Testis (tissue), 5 donors: ENCODE measurements at places on chromosomes 13 and 19. TPM values are rescaled to one million over a fixed set of nuclear protein-coding genes. Genes with fewer than 3 reads are reported as not detected.

DNA sequence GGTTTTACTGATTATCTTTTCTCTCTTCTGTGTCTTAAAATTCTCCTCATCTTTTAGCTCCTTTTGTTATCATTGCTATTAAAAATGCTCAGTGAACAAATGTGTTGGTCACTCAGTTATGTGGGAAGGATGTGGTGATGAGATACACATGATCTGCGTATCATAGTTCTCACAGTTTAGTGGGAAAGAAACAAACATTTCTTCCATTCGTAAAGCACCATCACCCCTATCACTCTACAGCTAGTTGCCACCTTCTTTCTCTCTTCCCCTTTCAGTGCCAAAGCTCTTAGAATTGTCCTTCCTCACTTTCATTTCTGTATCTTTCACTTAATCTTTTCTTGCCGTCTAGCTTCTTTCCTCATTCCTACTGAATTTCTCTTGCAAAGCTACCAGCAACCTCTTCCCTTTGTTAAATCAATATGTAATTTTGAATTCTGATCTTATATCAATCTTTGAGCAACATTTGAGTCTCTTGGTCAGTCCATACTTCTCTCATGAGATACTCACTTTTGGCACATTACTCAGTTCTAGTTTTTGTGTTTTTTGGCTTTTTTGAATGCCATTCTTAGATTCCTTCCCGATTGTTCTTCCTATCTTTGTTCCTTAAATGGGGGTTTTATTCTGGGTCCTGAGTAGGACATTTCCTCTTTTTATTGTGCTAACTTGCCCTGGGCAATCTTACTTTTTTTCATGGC lies 122.3 kb downstream of the PCCA start:
- H3K4me1 ChIP-seq = no peaks in the 10 kb centered on the region
- no peak for DNase-seq
- H3K27ac ChIP-seq = no peak overlapping the region
- no peaks in the 10 kb centered on the region for H3K36me3 ChIP-seq
- H3K27me3 ChIP-seq = no peaks in the 10 kb centered on the region

GRCh38 chr19:18416778-18417249 lies 2.4 kb upstream of the SSBP4 start:
- peak overlapping the region; percentile 57 for H3K4me3 ChIP-seq
- peak overlapping the region; percentile 93 for H3K27ac ChIP-seq
- no peaks in the 10 kb centered on the region for H3K27me3 ChIP-seq
- no peaks in the 10 kb centered on the region for H3K36me3 ChIP-seq
- DNase-seq = peak; percentile 93
- peaks cover 57% of the 10 kb centered on the region for H3K4me1 ChIP-seq

- no peak overlapping the region for H3K4me3 ChIP-seq
- no peak overlapping the region for H3K27ac ChIP-seq
- no peaks in the 10 kb centered on the region for H3K4me1 ChIP-seq
- no peaks in the 10 kb centered on the region for H3K27me3 ChIP-seq
These were observed 5.2 kb downstream of the ZIC2 start for GRCh38 chr13:99986741-99987140.

DNA sequence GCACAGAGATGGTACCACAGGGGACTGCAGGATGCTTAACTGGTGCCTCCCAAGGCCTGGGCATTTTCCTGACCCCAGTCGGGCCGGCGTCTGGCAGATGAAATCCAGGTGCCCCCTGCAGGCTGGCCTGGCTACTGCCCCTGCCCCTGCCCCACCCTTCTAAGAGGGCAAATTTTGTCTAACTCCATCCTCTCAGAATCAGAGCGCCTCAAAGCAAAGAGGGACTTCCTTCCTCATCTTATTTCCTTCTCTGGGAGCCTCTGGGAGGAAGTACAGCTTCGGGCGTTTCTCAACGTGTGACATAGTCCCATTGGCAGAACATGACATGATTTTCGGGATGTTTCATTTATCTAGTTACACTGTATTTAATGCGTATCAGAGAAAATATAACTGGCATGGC lies 2.7 kb downstream of the PRKACA start:
- peaks cover 75% of the 10 kb centered on the region for H3K4me1 ChIP-seq
- H3K27ac ChIP-seq = peak overlapping the region; percentile 90
- H3K36me3 ChIP-seq = no peaks in the 10 kb centered on the region
- no peak overlapping the region for H3K4me3 ChIP-seq

- no peaks in the 10 kb centered on the region for H3K4me1 ChIP-seq
- DNase-seq = peak; percentile 36
- H3K4me3 ChIP-seq = peak overlapping the region; percentile 45
- peak overlapping the region; percentile 54 for H3K27ac ChIP-seq
- H3K27me3 ChIP-seq = no peaks in the 10 kb centered on the region
- H3K36me3 ChIP-seq = no peaks in the 10 kb centered on the region
These were observed 9.9 kb downstream of the RFX2 start for GRCh38 chr19:6100284-6100915.

DNA sequence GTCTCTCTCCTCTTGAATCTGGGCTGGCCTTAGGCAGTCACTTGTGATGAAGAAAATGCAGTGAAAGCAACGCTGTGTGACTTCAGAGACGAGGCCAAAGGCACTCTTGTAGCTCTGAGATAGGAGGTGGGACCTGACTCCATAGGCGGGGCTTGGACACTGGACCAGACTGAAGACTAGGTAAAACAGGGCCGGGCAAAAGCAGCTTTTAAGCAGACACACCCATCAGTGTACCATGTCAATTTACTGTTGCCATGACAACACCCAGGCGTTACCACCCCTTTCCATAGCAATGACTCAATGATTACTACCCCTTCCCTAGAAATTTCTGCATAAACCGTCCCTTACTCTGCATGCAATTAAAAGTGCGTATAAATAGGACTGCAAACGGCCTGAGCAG lies 6.6 kb upstream of the EID2 start:
- H3K27ac ChIP-seq = no peak overlapping the region
- no peak overlapping the region for H3K4me3 ChIP-seq

DNA sequence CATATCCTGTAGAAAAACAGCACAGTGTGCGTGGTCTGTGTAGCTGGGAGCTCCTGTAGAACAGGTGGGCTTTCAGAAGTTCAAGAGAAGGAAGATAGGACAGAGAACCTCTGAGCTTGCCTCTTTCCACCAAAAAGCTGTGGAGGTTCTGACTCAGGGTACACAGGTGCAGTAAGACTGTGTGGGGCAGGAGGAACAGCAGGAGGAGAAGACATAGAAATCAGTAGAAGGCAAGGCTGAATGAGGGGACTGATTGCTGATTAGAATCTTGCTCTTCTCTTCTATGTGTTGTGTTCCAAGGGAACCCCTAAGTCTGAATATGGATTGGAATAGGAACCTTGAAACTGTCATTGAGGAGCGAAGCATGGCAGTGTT lies 122.7 kb downstream of the AKAP11 start:
- no peak overlapping the region for H3K4me3 ChIP-seq
- no peaks in the 10 kb centered on the region for H3K27me3 ChIP-seq
- no peak overlapping the region for H3K27ac ChIP-seq
- no peak for DNase-seq
- H3K36me3 ChIP-seq = no peaks in the 10 kb centered on the region

GRCh38 chr19:47615714-47616113 lies 6.8 kb downstream of the BICRA start:
- H3K27me3 ChIP-seq = no peaks in the 10 kb centered on the region
- no peak overlapping the region for H3K27ac ChIP-seq
- no peak for DNase-seq
- H3K4me1 ChIP-seq = peaks cover 20% of the 10 kb centered on the region

DNA sequence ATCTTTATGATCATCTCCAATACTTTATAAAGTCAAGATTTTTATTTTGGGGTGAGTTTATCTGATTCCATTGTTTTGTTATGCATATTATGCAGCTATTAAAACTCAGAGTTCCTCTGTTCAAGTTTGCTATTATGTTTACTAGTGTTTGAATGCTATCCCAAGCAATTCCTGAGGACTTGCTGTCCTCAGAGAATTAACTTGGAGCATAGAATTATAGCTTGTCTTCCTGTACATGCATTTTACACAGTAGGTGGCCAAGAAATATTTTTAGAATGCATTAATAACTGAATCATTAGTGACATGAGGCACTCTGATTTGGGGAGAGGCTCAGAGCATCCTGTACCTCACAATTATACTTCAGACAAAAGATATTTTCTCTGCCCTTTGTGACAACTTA lies 195.6 kb upstream of the MIR17HG start:
- no peak overlapping the region for H3K27ac ChIP-seq
- H3K27me3 ChIP-seq = no peaks in the 10 kb centered on the region
- no peaks in the 10 kb centered on the region for H3K4me1 ChIP-seq
- no peak for DNase-seq
- H3K36me3 ChIP-seq = no peaks in the 10 kb centered on the region

DNA sequence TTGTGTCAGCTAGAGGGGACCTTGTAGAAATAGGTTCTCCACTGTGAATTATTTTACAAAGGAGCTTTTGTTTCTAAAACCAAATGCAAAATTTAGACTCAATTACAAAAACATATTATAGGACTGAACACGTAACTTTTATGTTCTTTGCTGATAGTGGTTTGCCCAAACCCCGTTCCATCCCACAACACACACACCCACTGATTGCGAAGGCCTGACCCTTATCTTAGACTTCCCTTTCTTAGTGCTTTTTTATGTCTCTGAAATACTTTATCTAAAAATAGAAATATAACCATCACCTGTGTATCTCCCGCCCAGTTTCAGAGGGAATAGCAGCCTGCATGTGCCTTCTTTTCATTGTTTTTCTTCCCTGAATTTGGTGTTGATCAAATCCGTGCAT lies 13.0 kb downstream of the CCNA1 start:
- no peaks in the 10 kb centered on the region for H3K27me3 ChIP-seq
- H3K27ac ChIP-seq = no peak overlapping the region

- no peak for DNase-seq
- H3K4me1 ChIP-seq = peaks cover 6% of the 10 kb centered on the region
- no peaks in the 10 kb centered on the region for H3K27me3 ChIP-seq
- no peaks in the 10 kb centered on the region for H3K36me3 ChIP-seq
- no peak overlapping the region for H3K27ac ChIP-seq
These were observed 9.3 kb downstream of the CAPS start for GRCh38 chr19:5923356-5923755.

DNA sequence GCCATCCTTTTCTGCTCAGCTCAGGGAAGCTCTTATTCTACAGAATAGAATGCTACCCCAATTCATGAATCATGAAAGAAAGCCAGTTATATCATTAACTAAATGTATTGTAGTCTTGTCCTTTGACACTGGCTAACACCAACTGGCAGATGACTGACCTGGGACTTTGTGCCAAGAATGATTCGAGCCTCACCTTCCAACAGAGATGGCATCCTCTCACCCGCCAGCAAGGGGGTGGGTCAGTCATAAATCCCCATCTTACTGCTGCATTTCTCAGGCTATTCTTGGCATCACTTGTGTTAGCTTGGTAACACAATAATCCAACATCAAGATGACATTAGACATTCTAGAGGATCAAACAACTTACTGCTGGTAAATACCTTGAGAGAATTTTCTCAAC lies 1239.8 kb upstream of the MIR17HG start:
- H3K27ac ChIP-seq = no peak overlapping the region
- no peak overlapping the region for H3K4me3 ChIP-seq
- no peak for DNase-seq
- no peaks in the 10 kb centered on the region for H3K4me1 ChIP-seq
- H3K27me3 ChIP-seq = no peaks in the 10 kb centered on the region

- no peaks in the 10 kb centered on the region for H3K36me3 ChIP-seq
- peak overlapping the region; percentile 94 for H3K4me3 ChIP-seq
- H3K27me3 ChIP-seq = no peaks in the 10 kb centered on the region
- H3K4me1 ChIP-seq = peaks cover 10% of the 10 kb centered on the region
- DNase-seq = no peak
- H3K27ac ChIP-seq = peak overlapping the region; percentile 94
These were observed 696 bp downstream of the NUP58 start for GRCh38 chr13:25302121-25302520.

- no peak for DNase-seq
- H3K36me3 ChIP-seq = no peaks in the 10 kb centered on the region
- no peak overlapping the region for H3K4me3 ChIP-seq
These were observed 41.7 kb downstream of the XPO4 start for GRCh38 chr13:20860844-20861243.

DNA sequence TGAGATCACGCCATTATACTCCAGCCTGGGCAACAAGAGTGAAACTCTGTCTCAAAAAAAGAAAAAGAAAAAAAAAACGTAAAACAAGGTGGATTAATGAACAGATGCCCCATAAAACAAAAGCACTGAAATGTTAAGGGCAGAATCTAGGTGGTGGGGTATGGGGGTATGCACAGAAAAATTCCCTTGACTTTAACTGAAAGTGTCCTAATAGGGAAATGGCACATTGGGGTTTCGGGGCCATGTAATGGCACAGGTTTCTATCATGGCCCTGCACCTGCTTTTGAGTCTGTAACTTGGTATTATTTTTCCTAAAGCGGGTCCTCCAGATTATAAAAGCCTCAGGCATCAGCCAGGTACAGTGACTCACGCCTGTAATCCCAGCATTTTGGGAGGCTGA lies 16.2 kb downstream of the NOP53 start:
- H3K27ac ChIP-seq = no peak overlapping the region
- no peaks in the 10 kb centered on the region for H3K36me3 ChIP-seq
- DNase-seq = no peak
- H3K4me1 ChIP-seq = no peaks in the 10 kb centered on the region
- no peaks in the 10 kb centered on the region for H3K27me3 ChIP-seq
- no peak overlapping the region for H3K4me3 ChIP-seq

DNA sequence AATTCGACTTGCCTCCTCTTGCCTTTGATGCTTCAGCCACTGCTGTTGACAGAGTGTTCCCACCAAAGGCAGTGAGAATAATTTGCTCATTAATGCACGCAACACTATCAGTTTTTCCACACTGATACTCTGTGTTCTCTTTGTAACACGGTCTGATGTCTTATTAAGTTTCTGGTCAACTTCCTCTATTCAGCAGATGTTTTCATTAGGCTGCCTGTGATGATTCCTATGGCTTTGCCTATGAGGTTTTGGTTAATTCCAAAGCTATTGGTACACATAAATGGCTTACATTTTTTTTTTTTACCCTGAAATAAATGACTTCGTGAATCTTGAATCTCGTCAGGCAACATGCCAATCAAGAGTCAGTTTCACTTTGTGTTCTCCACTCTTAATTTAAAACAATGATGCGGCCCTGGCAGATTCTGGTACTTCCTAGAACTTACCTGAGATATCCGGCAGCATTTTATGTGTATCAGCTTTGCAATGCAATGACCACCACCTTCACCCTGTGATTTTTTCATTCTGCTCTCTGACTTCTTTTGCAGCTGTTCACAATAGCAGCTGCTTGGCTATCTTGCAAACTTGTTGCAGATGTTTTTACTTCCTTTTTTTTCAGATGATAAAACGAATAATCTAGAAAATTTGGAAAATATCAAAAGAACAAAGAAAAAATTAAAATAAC lies 27.5 kb upstream of the KL start:
- no peak overlapping the region for H3K27ac ChIP-seq
- no peaks in the 10 kb centered on the region for H3K36me3 ChIP-seq

The CNN1 gene
- 151 TPM for total RNA-seq

The LPAR6 gene
- total RNA-seq = 10.3 TPM

The B9D2 gene
- total RNA-seq = 13.5 TPM

The KRTDAP gene
- 5.6 TPM for total RNA-seq

The ZNF613 gene
- 9.4 TPM for total RNA-seq

The ACER1 gene
- 0.99 TPM for total RNA-seq

The PPP1R37 gene
- 82.5 TPM for total RNA-seq

The C13orf42 gene
- 1.9 TPM for total RNA-seq

The COL5A3 gene
- total RNA-seq = 5.5 TPM

The CCL25 gene
- 1.7 TPM for total RNA-seq

The RAB3A gene
- total RNA-seq = 2.8 TPM

The ZNF547 gene
- 11.8 TPM for total RNA-seq

The TSKS gene
- 101 TPM for total RNA-seq
